ENCODE measurements at places on chromosomes 6 and 20. TPM values are rescaled to one million over a fixed set of nuclear protein-coding genes. Genes with fewer than 3 reads are reported as not detected.

The GMPR gene
- 1.2 TPM for total RNA-seq

The NCOA5 gene
- total RNA-seq: 21.6 TPM

The QKI gene
- 198 TPM for total RNA-seq

The PROCR gene
- 3.9 TPM for total RNA-seq

The IL17A gene
- not detected for total RNA-seq

The PNLDC1 gene
- total RNA-seq: not detected

The NTSR1 gene
- total RNA-seq: 5.7 TPM

The GHRH gene
- not detected for total RNA-seq

The CTAGE9 gene
- total RNA-seq: not detected

The SNTA1 gene
- 10.6 TPM for total RNA-seq

The TRIM15 gene
- not detected for total RNA-seq

The GLYATL3 gene
- not detected for total RNA-seq

The TUBB2B gene
- total RNA-seq: 2,668 TPM

The KHDC1L gene
- total RNA-seq: 0.49 TPM

The CHRNA4 gene
- total RNA-seq: 22.4 TPM

The AGER gene
- 0.98 TPM for total RNA-seq

The SMOC2 gene
- total RNA-seq: 3.2 TPM

The BPIFA2 gene
- not detected for total RNA-seq

The KIAA1586 gene
- total RNA-seq: 66.1 TPM

The SCUBE3 gene
- total RNA-seq: 1.7 TPM

The STX11 gene
- 0.49 TPM for total RNA-seq

The PKHD1 gene
- total RNA-seq: under 0.01 TPM

The SERPINB6 gene
- 14.5 TPM for total RNA-seq

The LAMA2 gene
- 11.8 TPM for total RNA-seq

The FAM210B gene
- 14.3 TPM for total RNA-seq

The RHAG gene
- 0.49 TPM for total RNA-seq

The XRN2 gene
- total RNA-seq: 70.3 TPM

The LPA gene
- 0.25 TPM for total RNA-seq

The HUS1B gene
- total RNA-seq: 0.74 TPM

The TCF21 gene
- total RNA-seq: not detected

The CTCFL gene
- not detected for total RNA-seq

The ANGPT4 gene
- not detected for total RNA-seq

The HLA-DMB gene
- 0.49 TPM for total RNA-seq

The NOX3 gene
- total RNA-seq: not detected

The TMEM217 gene
- total RNA-seq: 0.49 TPM

The MEA1 gene
- 27.5 TPM for total RNA-seq

The HDGFL1 gene
- total RNA-seq: under 0.01 TPM

The RIPPLY2 gene
- 8.1 TPM for total RNA-seq

The SRF gene
- 7.6 TPM for total RNA-seq

The C20orf96 gene
- total RNA-seq: 11.1 TPM

The CTNNBL1 gene
- total RNA-seq: 49.2 TPM

The OXT gene
- not detected for total RNA-seq

The BPIFA1 gene
- not detected for total RNA-seq

The MCCD1 gene
- total RNA-seq: not detected

The ENPP4 gene
- total RNA-seq: 22.1 TPM

The WFDC10B gene
- total RNA-seq: not detected

The NMBR gene
- total RNA-seq: 4.7 TPM

The ADAM33 gene
- total RNA-seq: 2.0 TPM

The LINC00237 gene
- total RNA-seq: 2.7 TPM

The BPIFB2 gene
- total RNA-seq: not detected

Measured in temporal lobe (tissue), 4 donors.